ENCODE measurements at places on chromosomes 3 and 15.

DNA sequence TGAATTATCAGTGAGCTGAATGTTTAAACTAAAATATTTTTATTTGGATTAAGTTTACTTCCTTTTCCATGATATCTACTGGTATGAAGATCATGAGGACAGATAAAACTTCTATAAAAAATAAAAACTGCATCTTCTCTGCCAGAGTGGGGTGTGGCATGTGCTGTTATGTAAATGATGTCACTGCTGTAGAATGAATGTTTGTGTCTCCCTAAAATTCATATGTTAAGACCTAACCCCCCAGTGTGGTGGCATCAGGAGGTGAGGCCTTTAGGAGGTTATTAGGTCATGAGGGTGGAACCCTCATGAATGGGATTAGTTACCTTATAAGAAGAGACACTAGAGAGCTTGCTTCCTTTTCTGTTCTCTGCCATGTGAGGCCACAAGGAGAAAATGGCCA lies 178.7 kb upstream of the DPH6 start:
- DNase-seq = no peak

GRCh38 chr15:44427756-44428724 lies 611 bp downstream of the CTDSPL2 start:
- DNase-seq = no peak

DNA sequence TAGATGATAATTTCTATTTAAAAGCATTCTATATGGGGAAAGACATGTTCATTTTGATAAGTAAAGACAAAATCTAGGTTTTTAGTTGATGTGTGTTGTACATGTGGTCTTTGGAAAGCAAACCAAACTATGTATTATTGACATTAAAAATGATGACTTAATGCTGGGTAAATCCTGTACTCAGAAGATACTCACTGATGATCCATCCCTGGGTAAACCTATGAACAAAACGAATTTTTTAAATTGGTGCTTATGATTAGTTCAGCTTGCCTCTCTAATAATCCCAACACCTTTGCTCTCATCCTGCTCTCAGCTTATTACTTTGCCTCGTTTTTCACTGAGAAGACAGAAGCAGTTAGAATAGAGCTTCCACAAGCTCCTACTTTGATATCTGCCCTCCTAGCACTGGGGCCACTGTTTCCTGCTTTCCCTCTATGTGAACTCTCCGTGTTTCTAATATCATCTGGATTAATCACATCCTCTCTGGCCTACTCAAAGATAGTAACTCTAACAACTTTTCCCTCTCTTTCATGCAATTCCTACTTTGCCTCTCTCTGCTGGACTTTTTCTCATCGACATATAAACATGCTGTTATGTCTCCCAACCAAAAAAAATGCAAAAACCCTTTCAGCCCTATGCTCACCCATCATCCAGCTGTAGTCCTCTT lies 29.3 kb downstream of the RARRES1 start:
- no peak for DNase-seq

DNA sequence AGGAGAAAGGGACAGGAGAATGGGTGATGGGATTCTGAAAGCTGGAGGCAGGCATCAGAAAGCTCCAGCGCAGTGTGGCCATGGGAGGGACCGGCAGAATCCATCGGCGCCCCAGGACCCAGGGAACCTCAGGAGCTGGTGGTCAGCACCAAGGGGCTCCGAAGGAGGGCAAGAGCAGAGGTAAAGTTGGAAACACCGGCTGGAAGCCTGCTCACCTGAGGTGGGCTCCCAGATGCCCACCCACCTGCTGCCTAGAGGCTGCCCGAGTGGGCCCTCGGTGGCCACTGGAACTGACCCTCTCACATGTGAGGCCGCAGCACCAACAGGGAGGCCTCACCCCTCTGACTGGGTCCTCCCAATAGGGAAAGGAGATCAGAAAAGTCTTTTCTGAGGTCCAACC lies 10.3 kb upstream of the ZXDC start:
- no peak for DNase-seq

DNA sequence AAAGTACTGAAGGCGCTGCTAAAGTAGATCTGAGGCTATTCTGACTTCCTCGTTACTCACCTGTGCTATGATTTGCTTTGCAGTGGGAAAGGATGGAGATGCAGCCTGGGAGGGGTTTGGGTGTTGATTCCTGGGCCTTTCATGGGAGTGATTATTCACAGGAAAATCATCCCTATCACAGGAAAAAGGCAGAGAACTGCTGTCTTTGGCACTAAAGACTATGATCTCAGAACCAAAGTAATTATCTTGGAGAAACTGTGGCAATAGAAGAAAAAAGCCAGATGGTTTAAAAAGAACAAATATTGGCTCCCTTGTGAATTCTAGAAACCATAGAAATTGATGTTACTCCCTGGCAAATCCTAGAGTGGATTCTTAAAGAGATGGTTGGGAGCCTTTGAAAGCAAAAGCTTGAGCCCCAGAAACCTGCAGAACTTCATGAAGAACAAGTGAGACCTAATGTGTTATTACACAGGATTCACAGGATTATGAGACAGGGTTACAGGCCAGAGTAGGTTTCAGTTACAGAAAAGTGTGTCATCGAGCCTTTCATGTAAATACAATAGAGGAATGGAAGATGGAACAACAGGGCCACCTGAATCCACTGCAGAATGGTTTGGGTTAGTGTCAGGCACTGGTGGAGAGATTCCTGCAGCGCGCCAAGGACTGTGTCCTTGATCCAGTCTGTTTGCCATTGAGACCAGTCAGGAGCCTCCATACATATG lies 85.7 kb downstream of the OXNAD1 start:
- no peak for DNase-seq

DNA sequence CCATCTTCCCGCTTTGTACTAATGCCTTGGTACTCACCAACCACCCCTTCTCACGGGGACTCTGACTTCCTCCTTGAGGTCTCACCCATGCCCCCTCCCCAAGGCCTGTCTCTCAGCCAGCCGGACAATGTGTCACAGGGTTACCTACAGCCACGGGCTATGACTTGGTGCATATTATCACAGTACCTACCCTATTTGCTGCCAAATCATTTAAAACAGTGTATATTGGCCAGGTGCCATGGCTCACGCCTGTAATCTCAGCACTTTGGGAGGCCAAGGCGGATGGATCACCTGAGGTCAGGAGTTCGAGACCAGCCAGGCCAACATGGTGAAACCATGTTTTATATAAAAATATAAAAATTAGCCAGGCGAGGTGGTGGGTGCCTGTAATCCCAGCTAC lies 93.4 kb upstream of the TBL1XR1 start:
- no peak for DNase-seq

- DNase-seq = peak; percentile 15
Measured at GRCh38 chr3:15042936-15043335, 22.2 kb downstream of the MRPS25 start.

DNA sequence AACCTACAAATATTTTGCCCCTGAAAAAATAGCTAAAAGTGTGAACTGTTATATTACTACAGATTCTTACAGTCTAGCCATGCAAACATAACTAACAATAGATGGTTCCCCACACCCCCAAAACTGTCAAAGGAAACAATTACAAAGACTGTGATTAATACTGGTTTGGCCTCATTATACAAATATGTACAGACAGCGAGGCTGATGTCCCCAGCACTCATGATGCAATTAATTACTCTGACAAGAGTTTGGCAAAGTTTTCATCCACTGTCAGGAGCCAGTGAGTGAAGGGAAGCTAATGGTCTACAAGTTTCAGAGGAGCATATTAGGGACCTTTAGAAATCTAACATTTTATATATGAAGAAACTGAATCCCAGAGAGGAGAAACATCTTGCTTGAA lies 61.0 kb downstream of the HMG20A start:
- DNase-seq = peak; percentile 61

- DNase-seq = no peak
Measured at GRCh38 chr3:168267179-168267578, 171.5 kb upstream of the GOLIM4 start.

Data from fibroblast of skin of left biceps (primary cell).